RWPE1 (cell line): ENCODE measurements at places on chromosomes 1 and 21.
A peak's percentile ranks its signal among the peaks of the same experiment; 100 is the strongest.

DNA sequence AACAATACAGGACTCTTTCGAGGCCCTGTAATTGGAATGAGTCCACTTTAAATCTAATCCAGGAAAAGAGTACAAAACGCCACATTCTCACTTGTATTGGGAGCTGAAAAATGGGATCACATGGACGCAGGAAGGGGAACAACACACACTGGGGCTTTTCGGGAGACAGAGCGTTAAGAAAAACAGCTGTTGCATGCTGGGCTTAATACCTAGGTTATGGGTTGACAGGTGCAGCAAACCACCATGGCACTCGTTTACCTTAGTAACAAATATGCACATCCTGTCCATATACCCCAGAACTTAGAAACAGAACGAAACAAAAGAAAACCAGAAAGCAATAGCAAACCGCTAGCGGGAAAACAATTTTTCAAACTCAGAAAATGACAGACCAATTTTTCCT lies 1532.7 kb upstream of the TPTE start:
- DNase-seq = no peak

DNA sequence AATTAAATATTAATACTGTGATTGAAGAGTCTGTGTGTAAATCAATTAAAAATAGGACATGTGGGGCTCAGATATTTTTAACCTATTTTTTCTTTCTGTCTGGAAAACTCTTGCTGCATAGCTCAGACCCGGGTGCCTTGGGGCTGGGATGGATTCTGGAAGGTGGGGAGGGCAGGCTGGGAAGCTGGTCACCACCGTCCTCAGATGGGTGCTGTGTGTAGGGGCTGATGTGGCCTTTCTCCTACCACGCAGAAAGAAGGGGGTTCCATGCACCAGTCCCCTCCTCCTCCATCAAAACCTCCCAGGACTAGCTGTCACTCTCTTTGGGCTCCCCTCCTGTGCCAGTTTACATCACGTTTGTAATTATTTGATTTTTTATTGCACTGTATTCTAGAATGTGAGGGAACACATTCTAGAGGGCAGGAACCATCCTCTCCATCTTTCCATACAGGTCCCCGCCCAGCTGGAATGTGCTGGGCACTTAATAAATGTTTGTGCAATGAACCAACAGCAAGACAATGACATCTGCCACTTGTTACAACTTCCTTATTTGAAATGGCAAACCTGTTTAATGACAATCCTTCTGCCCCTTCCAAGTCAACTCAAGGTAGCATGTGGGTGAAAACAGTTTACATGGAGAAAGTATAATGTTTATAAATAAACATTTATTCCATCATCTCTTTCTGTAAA lies 104.3 kb downstream of the EDEM3 start:
- no peak for DNase-seq

- DNase-seq = no peak
Measured at GRCh38 chr1:215345766-215346165, 221.3 kb upstream of the KCTD3 start.

DNA sequence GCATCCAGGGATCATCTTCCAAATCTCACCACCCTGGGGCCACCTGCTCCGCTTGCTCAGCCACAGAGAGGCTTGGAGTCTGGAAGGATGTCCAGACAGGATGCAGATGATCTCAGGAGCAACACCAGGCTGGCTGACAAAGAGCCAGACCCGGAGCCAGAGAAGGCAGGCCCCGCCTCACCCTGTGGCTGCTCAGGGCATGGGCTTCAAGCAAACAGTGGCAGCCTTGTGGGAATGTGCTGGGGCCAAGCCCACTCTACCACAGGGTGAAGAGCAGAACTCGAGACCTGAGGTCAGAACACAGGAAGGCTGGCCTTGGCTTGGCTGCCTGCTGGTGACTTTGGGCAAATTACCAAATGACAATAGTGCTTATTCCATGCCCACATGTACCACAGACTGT lies 45.5 kb downstream of the MRPL37 start:
- DNase-seq = no peak

GRCh38 chr1:6860401-6860800 lies 75.1 kb downstream of the CAMTA1 start:
- DNase-seq = no peak

GRCh38 chr1:90716552-90717355 lies at the start of gene BARHL2:
Gene BARHL2 (minus strand): TSS chr1:90717302. CDS start chr1:90717195, 107 bp downstream.
- no peak for DNase-seq

GRCh38 chr21:36160850-36161178 lies 4.2 kb downstream of the DOP1B start:
- no peak for DNase-seq

- no peak for DNase-seq
Measured at GRCh38 chr21:31255896-31256295, 88.2 kb downstream of the TIAM1 start.

DNA sequence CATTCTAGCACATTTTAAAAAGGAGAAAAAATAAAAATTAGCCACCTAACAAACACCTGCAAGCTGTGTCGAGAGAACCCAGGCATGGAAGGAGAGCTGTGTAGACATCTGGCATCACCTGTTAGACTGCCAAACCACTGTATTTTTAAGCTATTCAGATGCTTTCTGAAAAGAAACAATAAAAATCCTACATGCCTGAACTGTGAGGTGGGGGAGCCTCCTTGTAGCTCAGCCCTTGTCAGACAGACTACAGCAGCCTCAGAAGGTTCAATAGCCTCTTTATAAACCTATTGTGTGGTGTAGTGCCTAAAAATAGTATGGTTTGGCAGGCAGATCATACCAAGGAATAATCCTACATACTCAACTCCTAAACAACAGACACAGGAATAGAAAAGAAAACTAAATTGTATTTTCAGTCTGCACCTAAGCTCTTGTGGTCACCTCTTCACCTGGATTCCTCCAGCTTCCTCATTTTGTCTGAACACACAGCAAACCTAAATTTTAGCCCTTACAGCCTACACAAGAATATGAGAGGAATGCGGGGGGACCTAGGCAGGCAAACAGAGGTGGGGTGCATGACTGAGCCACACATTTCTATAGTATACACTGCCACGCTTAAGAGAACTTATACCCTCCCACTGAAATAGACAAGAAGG lies 67.0 kb downstream of the SIPA1L2 start:
- no peak for DNase-seq

DNA sequence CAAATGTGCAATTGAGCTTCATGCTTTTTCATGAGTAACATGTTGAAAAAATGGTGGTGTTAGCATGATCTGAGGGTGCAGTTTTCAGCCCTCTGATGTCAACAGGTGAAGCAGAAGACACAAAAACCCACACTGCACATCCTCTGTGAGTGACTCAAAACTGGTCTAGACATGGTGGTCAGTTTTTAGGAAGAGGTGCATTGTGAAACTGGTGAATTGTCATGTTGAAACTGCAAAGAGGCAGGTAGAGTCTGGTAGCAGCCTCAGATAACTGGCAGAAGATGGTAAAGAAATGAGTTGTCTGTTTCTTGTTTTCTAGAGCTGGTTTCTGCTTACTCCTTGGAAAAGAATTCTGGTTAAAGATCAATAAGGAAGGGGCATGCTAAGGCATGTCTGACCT lies 97.3 kb upstream of the HMCN1 start:
- peak; percentile 19 for DNase-seq

DNA sequence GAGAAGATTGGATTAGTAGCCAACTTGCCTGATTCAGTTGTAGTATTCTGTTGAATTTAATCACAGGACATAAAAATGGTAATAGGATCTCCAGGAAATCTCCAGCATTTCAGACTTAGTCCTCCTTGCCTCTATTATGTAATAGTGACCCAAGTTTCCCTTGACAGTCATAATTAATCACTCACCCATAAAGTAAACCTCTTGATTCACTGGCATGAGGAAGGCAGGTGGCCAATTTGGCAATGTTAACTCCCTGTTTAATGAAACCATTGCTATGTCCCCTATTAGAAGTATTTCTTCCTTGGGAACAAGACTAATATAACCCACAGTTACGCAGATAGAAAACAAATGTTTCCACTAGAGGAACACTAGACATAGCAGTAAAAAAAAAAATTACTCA lies 604.8 kb upstream of the CXADR start:
- DNase-seq = no peak

GRCh38 chr1:77820121-77820520 lies 40.7 kb downstream of the MIGA1 start:
- no peak for DNase-seq

- DNase-seq = peak; percentile 72
Measured at GRCh38 chr1:110087812-110088738, 17.6 kb upstream of the ALX3 start.

DNA sequence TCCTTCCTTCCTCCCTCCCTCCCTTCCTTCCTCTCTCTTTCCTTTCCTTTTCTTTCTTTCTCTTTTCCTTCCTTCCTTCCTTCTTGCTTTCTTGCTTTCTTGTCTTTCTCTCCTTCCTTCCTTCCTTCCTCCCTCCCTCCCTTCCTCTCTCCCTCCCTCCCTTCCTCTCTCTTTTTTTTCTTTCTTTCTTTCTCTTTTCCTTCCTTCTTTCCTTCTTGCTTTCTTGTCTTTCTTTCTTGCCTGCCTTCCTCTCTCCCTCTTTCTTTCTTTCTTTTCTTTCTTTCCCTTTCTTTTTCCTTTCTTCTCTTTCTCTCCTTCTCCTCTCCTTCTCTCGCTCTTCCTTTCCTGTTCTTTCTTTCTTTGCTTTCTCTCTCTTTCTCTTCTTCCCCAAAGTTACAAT lies 728.4 kb upstream of the ADAMTS5 start:
- DNase-seq = no peak

- no peak for DNase-seq
Measured at GRCh38 chr1:34083974-34084373, 81.1 kb downstream of the CSMD2 start.

DNA sequence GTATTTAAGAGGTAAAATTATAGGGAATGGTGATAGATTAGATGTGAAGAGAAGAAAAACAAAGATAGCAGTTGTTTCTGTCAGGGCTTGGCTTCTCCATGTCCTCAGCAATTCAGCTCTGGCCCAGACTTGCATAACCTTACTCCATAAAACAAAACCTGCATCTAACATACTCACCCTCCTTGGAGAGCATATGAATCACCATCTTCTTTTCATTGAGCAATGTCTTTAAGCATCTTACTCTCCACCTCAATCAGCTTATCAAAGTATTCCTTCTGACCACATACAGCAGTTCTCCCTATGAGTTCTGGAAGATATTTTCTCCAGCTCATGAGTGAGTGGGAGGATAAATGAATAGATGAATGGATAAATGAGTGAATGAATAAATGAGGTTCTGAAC lies 49.0 kb downstream of the RAB3B start:
- no peak for DNase-seq

DNA sequence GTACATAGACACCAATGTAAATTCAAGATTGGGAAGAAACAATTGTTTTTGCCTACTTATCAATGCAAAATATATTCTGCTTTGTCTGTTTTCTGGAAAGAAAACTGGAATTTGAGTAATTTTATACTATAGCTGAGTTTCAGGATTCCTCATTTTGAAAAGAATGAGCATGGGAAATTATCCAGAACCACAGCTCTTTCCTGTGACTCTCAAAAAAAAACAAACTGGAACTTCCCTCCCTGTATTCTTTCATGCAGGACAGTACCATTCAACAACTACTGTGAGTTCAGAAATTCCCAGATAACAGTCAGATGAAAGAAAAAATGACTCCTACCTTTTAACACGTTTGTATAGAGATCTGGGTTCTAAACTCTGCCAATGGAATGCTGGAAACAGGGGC lies 372.4 kb downstream of the TGFB2 start:
- DNase-seq = no peak

DNA sequence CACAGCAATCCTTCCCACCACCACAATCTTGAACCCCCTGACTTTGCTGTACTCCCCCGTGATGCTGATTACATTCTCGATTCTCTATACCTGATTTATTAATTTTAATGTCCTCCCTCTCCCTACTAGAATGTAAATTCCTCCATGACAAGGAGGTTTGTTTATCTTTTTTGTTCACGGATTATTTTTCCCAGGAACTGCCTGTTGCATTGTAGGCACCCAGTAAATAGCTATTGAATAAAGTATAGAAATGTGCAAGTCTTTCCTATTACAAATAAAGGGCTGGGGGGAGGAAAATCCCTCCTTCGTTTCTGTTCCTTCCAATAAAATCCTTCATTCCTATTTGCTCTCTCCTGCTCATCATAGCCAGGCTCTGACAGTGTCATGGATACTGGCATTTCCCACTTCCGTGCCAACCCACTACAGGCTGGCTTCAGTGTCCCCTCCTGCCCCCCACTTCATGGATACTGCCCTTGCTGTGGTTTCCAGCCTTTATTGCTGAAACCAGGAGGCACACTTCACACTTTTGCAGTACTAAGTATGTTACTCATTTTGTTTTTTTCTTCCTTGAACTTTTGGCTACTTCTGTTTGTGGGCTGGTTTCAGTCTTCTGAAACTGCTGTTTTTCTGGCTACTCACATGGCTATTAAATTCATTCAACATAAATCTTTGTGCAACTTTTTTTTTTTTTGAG lies 7.5 kb downstream of the KIF1B start:
- DNase-seq = no peak

- DNase-seq = no peak
Measured at GRCh38 chr21:28138272-28138671, 854.4 kb downstream of the LTN1 start.
